ENCODE measurements at places on chromosomes 3 and 15.

DNA sequence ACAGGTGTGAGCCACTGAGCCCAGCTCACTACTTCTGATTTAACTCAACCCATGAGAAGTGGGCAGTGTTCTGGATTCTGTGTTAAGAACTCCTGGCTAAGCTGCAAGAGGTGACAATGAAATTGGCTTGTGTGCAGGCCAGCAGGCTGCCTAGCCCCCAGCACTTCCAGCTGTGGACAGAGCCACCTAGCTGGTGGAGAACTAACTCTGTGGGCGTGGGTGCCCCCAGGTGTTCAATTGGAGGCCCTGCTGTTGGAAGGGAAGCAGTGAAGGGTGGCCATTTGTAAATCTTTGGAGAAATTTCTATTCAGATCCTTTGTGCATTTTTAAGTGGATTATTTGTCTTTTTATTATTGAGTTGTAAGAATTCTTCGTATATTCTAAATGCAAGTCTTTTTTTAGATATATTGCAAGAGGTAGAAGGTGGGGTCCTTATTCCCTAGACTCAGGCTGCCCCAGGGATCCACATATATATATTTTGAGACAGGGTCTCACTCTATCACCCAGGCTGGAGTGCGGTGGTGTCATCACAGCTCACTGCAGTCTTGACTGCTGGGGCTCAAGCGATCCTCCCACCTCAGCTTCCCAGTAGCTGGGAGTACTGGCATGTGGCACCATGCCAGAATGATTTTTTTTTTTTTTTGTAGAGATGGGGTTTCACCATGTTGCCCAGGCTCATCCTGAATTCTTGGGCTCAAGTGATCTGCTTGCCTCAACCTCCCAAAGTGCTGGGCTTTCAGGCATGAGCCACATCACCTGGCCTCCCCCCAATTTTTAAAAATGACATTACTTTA is 7.2 kb upstream of the SCAMP5 start:
- peak; percentile 41 for DNase-seq

- DNase-seq: no peak
Observed at GRCh38 chr15:35330048-35330695, 215.8 kb downstream of the DPH6 start.

- DNase-seq: no peak
Observed at GRCh38 chr3:190003068-190003467, 117.6 kb downstream of the P3H2 start.

DNA sequence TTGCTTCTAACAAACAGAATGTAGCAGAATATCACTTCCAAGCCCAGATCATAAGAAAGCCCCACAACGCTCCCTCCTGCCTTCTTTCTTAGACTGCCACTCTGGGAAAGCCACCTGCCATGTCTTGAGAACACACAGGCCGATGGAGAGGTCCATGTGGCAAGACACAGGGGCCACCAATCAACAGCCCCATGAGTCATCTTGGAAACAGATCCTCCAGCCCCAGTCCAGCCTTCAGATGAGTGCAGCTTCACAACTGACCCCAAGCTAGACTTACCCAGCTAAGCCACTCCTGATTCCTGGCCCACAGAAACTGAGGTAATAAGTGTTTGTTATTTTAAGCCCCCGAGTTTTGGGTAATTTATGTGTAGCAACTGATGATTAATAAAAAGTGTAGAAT is 39.7 kb downstream of the PTH1R start:
- no peak for DNase-seq

DNA sequence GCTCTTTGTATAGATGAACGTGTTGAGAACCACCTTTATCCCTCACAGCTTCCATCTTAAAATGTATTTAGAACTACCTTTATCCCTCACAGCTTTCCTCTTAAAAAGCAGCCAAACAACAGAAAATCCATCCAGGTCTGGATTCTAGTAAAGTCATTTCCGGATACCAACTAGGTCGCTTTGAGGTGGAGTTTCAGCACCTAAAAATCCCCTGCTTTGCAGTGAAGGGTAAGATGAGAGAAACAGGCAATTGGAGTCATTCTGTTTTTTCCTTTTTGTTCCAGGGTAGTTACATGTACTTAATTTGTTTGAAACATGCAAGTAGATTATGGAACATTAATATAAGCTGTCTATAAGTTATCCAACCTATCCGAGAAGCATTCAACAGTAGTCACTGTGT is 192.0 kb downstream of the UBE2E2 start:
- DNase-seq: no peak

DNA sequence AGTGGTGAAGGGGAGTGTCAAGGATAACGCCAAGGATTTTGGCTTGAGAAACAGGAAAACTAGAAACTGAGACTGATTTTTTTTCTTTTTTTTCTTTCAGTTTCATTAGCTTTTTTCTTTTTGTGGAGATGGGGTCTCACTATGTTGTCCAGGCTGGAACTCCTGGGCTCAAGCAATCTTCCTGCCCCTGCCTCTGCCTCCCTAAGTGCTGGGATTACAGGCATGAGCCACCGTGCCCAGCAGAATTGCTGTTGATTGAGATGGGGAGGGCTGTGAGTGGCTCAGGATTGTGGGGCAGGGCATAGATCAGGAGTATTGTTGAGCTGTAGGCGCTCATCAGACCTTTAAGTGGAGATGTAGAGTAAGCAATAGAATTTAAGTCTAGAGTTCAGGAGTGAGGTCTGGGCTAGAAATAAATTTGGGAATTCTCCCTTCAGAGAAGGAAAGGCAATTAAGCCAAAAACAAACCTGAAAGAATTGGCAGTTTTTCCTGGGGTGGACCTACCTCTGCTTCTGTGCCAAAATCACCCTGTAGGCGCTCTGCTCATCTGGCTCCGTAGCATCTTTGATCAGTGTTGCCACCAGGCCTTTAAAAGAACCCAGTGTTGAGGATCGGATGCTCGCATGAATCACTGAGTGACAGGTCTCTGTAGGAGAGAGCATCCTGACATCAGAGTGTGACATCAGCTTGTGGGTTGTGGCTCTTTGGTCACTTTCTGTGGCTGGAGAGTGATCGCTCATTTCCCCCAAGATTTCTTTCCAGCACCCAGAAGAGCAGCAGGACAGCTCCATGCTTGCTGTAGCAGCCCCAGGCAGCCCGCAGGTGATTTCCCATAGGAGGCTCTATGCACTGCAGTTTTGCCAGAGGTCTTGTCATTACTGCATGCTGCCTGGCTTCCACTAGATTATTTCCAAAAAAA is 15.8 kb downstream of the ABHD17C start:
- DNase-seq: no peak

DNA sequence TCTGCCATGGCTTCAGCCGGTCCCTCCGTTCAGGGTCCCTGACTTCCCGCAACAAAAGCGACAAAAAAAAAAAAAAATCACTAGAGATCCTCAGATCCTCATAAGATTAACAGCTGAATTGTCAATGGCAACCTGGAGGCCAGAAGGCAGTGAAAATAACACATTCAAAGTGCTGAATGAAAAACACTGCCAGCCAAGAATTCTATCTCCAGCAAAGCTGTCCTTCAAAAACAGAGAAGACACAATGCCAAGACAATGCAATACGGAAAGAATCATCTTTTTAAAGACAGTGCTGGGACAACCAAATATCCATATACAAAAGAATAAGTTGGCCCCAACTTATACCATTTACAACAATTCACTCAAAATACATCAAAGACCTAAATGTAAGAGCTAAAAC is 21.6 kb downstream of the MTHFS start:
- DNase-seq: no peak

DNA sequence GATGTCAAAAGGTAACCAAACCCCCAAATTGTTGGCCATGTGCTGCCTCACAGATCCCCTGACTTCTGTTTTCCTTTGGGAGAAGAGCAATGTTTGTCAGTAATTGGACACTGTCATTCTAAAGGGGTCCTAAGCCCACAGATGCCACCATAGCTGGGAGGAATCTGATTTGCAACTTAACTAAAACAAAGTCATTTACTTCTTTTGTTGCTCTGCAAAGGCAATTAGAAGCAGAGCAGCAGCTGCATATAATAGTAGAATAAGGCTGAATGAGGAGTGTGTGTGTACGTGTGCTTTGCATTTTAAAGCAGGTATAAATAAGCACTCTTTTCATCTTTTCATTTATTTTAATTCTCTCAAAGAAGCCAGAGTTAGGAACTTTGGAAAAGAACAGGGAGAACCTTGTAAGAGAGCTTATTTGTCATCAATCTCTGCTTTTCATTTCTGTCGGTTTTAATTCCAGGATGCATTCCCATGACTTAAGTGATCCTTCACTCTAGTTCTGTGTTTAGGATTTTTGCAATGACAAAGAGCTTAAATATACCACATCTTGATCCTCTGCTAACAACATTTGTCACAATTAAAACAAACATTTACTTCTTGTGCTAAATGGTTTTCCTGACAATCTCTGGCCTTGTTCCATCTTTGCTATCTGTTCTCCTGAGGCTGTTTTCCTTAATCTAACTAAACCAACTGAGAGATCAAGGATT is 530.2 kb upstream of the CBLB start:
- no peak for DNase-seq

- no peak for DNase-seq
Observed at GRCh38 chr3:138062626-138063025, 52.7 kb downstream of the CLDN18 start.

DNA sequence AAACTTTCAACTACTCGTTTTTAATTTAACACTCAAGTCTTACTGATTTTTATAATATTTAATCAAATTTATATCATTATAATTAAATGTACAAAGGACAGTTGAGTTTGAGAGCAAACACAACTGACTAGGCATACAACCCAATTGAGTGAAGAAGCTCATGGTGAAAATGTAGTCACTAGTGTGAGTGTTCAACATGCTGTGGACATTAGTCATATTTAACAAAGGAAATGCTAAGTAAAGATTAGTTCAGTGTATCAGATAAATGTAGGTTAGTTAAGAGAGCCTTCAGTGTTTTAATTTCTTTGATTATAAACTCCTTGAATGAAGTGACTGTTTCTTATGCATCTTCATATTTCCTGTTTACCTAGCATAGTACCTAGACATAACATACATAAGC is 444.2 kb upstream of the GOLIM4 start:
- DNase-seq: no peak

DNA sequence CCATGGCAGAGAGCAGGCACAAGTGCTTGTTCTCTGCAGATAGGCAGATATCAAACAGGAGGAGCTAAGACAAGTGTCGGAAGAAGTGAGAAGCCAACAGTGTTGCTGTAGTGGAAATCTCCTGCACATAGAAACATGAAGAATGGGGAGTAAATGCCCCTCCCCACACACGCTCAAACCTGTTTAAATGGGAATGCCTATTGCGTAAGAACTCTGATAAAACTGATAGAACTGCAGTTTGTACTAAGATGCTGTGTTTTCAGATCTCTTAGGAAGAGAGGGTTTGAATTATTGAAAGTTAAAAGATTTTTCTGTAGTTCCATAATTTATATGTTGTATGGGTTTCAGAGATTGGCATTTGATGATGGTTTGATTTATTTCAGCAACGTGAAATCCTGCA is 19.6 kb downstream of the EIF2AK4 start:
- DNase-seq: no peak

DNA sequence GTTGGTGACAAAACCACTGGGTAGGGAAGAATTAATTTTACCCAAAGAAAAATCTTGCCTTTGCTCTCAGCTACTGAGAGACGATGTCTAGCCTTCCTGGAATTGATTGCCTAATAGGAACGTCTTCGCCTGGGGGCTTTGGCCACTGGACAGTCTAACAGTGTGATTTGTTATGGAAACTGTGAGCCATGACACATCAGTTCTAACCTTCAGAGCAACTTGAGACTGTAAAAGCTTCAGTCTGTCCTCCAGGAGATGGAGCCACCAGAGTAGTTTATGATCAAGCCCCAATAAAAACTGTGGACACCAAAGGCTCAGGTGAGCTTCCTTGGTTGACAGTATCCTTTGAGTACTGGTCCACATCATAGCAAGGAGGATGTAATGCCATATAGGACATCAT is 235.8 kb upstream of the TMCO5A start:
- DNase-seq: no peak

DNA sequence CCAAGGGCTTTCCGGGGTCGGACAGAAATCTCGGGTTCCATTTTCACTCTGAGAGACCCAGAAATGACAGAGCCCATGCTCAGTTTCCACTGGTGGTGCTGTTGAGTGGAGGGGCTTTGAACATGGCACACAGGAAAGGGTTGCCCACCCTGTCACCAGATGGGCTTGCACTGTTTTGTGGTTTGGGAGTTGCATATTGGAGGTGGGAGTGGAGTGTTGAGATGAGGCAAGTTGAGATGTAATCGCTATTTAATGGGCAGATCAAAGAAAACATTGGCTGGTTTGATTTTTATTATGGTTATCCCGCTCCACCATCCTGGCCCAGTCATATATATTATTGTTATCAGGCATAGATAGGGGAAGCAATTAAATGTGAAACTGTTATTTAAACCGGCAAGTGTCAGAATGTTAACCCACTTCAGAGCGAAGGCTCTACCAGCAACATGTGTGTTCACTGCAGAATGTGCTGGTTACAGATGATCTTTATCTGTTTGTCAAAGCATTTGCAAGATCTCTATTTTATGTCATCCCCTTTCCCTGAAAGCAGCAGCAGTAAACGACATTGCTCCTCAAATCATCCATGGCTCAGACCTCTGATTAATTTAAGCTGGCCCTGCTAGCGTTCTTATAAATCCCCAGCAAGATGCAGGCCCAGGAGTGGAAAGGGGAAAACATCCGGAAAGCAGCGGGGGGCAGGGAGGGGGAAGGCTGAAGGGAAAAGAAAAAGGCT is 58.3 kb upstream of the TSEN2 start:
- no peak for DNase-seq

DNA sequence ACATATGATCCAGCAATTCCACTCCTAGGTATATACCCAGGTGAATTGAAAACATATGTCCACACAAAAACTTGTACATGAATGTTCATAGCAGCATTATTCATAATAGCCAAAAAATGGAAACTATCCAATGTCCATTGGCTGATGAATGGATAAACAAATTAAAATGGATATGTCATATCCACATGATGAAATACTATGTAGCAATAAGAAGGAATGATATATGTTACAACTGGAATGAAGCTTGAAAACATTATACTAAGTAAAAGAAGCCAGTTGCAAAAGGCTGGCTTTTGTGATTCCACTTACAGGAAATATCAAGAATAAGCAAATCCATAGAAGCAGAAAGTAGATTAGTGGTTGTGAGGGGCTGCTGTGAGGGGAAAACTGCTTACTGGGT is 33.7 kb downstream of the BNC1 start:
- no peak for DNase-seq

DNA sequence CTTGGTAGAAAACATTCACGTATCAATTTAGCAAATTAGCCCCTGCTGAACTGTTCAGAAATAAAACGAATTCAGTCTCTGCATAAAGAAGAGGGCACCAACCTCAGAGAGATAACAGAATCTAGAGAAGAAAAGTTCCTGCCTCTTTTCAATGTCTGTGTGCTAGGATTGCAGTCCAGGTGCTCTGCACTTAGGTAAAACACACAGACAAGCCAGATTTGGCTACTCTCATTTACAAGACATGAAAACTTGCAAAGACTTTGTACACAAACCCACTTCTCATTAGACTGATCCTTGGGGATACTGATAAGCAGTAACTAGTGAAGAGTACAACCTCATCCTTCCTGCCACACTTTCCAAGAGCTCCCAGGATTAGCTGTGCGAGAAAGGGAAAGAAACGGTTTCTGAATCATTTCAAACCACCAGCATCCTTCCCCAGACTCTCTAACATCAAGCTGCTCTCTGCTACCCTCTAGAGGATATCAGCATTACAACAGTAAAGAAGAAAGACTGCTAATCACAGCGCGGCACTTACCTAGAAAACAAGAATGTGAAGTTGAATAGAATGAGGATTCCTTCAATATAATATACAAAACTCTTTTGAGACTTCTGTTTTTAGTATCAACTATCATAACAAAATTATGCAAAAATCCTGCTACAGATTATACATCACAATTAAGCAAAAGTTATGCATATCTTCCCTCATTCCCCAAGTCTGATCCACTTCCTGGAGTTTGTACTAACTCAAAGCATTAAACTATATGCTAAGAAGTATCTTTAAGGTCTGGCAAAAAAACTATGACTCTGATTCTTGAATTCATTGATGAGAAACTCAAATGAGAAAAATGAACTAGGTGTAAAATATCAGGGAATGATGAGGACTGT is 306.4 kb downstream of the MAGI1 start:
- peak; percentile 29 for DNase-seq

Measured in HCT116 (cell line).